ENCODE measurements at places on chromosomes 12 and 14.
A peak's percentile ranks its signal among the peaks of the same experiment; 100 is the strongest.

GRCh38 chr14:103941973-103942736 is at the start of gene RD3L:
TSS of gene RD3L (minus strand) at chr14:103942529. CDS start at chr14:103941695, 834 bp downstream.
- DNase-seq, result no peak

DNA sequence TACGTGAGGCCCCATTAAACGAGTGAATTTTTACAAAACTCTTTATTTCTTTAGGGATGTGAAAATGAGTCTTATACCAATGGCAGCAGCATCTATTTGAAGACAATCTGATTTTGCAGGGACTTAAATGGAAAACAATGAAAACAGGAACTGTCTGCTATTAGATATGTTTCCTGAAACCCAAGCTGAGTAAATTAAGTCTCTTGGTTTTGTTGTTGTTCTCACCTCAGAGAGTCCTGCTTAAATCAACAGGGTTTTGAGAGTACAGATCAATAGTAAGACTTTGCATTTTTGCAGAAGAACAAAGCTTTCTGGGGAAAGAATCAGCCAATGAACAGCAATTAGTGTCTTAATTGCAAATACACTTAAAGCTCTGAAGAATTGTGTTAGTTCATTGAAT is 39.1 kb upstream of the LGR5 start:
- no peak for DNase-seq

DNA sequence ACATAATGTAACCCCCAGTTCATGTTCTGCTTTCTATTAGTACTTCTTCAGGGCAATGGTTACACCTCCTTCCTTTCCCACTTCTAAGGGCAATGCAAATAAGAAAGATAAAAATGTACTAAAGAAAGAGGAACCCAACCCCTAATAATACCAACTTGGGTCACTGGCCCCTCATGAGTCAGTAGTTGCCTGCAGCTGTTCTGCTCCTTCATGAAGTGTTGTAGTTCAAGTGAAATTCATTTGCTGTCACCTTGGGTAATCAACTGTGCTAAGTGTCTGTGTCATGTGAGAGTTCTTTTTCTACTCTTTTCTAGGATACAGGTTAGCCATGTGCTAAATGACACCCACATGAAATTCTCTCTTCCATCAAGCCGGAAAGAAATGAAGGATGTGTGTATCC is 91.8 kb downstream of the PLXNC1 start:
- DNase-seq, result no peak

DNA sequence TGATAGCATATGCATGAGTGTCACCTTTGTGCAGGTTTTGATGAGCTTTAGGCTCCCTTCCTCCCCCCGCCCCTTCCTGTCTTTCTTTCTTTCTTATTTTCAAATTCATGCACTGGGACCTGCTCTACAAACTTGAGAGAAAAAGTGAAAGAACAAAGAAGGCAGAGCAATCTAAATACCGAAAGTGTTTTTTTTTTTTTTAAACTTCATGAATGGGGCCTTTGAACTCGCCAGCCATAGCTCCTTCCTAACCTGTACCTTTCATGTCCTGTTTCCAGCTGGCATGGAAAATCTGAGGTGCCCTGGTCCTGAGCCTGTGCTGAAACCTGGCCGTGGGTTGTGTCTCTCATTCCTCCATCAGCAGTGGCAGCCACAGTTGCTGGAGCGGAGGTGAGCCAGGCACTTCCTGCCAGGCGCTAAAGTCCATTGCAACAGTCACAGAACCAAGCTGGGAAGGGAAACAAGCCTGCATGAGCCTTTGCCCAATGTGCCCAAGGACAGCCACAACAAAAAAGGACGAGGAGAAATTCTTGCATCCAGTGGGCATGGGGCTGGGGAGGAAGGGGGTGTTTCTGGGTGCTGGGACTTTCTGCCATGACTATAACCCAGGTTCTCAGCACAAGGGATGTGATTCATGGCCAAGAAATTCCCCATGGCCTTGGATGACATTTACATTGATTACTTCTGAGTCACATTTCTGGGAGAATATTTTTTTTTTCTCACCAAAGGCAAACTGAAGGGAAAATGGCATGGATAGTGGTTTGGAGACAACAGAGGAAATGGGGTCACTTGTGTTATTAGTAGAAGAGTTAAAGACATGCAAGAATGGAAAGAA is 102.7 kb downstream of the TMEM30B start:
- DNase-seq, result peak; percentile 48

- no peak for DNase-seq
Observed at GRCh38 chr14:99215277-99215676, 56.7 kb downstream of the BCL11B start.

GRCh38 chr14:54783660-54784015 is 119.0 kb downstream of the GCH1 start:
- DNase-seq, result no peak

- no peak for DNase-seq
Observed at GRCh38 chr14:58060077-58060476, 91.9 kb downstream of the ARMH4 start.

DNA sequence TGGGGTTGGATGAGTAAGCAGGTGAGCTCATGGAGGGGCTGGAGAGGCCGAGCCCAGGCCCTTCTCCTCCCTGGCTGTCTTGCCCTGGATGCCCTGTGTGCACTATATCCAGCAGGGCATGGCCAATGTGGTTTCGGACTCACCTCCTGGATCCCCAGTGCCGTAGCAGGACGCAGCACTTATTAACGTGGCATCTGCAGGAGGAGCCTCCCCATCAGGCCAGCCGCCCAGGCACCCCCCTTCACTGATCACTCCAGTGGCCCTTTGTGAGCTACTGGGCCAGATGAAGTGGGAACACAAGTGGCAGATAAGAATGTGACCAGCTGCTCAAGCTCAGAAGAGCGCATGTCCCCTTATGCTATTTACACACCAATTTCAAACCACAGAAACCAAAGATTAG is 43.1 kb upstream of the DICER1 start:
- no peak for DNase-seq

GRCh38 chr12:85423947-85424346 is 143.9 kb downstream of the ALX1 start:
- DNase-seq, result no peak

GRCh38 chr12:113409462-113410124 is 5.9 kb upstream of the SDS start:
- DNase-seq, result no peak

DNA sequence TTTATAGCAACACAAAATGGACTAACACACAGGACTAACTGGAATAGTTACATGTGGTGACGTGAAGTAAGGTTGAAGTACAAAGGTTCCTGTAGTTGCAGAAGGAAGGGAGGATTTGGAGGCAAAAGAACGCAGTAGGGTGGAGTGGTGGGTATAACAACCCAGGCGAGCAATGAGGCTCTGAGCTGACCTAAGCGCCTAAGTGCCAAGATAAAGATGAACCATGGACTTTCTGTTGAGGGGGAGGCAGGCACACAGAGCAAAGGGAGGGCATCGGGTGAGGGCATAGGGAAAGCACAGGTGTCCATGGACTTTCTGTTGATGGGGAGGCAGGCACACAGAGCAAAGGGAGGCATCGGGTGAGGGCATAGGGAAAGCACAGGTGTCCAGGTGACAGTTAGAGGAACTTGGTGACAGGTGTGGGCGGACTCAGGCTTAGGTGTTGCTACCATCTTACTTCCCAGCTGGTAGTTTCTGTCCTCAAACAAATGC is 15.2 kb downstream of the SCNN1A start:
- DNase-seq, result no peak

Measured in stimulated activated CD8-positive, alpha-beta memory T cell treated with anti-CD3 and anti-CD28 coated beads, Interleukin-15, amount 100 ng/mL, for 48 hours (primary cell).